ENCODE measurements at places on chromosomes 3 and 15.

DNA sequence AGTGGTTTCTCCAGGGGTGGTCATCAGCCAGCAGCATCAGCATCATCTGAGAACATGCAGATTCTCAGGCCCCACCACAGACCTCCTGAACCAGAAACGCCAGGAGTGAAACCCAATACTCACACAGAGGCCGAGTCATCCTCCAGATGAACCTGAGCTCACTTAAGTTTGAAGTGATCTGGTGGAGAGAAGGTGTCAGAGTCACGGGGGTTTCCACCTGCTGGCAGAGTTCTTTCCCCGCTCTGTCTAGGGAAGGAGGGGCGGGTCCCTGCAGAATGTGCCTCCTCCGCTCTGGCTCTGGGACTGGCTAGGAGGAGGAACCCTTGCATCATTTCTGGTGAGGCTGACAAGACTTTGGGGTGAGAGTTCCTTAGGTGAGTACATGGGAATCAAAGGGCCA, 13.3 kb upstream of the KIF23 start:
- no peak for DNase-seq

GRCh38 chr3:102295756-102296155, 139.1 kb upstream of the ZPLD1 start:
- DNase-seq = no peak

DNA sequence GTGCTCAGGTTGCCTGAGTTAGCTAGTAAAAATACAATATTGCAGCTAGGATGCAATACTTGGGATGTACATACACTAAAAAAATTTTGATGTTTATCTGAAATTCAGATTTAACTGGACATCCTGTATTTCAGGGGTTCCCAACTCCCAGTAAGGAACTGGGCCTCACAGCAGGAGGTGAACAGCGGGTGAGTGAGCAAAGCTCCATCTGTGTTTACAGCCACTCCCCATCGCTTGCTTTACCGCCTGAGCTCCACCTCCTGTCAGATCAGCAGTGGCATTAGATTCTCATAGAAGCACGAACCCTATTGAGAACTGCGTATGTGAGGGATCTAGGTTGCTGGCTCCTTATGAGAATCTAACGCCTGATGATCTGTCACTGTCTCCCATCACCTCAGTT, 285.1 kb upstream of the PROK2 start:
- DNase-seq = no peak

GRCh38 chr15:58440158-58440910, 8.5 kb downstream of the LIPC start:
- DNase-seq = peak; percentile 61

GRCh38 chr15:82177291-82178010, 85.1 kb downstream of the EFL1 start:
- DNase-seq = peak; percentile 65

- peak; percentile 43 for DNase-seq
These were observed 35.2 kb upstream of the RFTN1 start for GRCh38 chr3:16548721-16549120.

GRCh38 chr3:48157950-48158376, 30.3 kb downstream of the CDC25A start:
- peak; percentile 3 for DNase-seq

- no peak for DNase-seq
These were observed 19.9 kb downstream of the NDUFB5 start for GRCh38 chr3:179624451-179624850.

DNA sequence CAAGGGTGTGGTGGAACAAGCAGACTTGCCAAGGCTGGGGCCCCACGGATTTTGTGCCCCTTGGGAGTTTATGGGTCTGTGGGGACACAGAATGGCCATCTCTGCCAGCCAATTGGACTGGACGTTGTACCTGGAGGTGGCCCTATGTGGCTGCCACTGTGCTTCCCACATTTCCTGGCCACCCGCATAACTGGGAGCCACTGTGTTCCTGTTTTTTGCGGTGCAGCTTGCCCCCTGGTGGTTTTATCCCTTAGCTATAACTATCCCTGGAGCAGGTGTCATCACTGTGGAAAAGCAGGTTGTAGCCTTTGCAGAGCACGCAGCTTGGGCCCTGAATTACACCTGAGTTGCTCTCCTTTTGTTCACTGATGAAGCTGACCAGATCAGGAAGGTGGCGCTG, 306.3 kb downstream of the ZPLD1 start:
- no peak for DNase-seq

DNA sequence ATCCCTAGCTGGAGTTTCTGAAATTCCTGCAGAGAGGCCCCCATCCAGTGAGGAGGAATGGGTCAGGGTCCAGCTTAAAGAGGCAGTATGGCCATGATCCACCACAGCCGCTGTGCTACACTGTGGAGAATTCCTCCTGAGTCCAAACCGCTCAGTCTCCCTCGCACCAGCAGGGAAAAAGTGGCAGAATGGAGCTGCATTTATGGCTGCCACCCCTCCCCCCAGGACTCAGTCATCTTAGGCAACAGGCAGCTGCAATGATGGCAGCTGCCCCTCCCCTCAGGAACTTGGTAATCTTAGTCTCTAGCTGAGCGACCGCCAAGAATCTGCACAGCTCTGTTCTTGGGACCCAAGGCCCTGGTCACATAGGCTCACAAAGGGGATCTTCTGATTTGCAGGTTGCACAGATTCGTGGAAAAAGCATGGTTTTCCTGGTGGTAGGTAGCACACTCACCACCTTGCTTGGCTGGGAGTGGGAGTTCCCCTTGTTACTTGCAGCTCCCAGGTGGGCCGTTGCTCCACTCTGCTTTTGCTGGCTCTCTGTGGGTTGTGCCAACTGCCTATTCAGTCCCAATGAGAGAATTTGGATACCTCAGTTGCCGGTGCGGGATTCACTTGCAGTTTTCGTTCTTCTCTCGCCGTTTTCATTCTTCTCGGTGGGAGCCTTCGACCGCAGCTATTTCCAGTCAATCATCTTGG, 204.1 kb downstream of the STXBP5L start:
- DNase-seq = no peak

DNA sequence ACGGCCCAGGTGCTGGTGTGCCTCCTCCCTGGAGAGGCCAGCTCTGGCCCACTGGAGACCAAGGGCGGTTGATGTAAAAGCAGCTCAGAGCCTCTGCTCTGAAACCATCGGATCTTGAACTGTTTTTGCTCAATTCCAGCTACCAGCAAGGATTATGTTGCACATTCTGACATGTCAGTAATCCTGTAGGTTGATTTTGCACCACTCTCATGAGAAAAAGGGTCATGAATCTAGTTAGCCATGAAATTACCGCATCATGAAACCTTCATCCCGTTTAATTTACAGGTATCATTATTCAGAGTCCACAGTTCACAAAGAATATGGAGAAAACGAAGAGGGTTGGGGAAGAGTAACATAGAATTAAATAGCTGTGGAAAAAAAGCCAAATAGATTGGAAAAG, 120.4 kb upstream of the NSMCE3 start:
- DNase-seq = no peak

DNA sequence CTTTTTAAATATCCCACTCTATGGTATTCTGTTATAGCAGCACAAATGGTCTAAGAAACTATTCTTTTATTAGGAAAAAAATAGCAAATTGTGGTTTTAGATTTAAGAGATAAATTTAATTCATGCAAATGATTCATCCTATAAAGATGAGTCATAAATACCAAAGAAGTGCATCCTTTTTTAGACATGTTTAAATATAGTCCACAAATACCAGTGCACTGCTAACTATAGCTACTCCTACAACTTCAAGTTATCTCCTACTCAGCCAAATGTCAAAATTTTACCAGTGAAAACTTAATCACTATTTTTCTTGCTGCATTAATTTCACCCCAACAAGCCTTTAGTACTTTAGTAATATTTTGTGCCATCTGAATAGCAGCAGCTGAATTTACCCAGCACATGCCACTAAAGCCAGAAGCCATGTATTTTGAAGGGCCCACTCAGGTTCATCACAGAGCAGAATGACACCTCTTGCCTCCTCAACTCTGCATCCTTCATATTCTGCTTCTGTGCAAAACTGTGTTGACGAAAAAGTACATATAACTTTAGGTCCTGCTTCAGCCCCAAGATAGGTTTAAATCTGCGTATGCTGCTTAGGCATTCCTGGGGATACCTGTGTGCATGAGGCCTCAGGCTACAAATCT, 24.9 kb downstream of the CX3CR1 start:
- no peak for DNase-seq

GRCh38 chr15:78618490-78618934, 2.3 kb downstream of the CHRNA3 start:
- DNase-seq = peak; percentile 34

DNA sequence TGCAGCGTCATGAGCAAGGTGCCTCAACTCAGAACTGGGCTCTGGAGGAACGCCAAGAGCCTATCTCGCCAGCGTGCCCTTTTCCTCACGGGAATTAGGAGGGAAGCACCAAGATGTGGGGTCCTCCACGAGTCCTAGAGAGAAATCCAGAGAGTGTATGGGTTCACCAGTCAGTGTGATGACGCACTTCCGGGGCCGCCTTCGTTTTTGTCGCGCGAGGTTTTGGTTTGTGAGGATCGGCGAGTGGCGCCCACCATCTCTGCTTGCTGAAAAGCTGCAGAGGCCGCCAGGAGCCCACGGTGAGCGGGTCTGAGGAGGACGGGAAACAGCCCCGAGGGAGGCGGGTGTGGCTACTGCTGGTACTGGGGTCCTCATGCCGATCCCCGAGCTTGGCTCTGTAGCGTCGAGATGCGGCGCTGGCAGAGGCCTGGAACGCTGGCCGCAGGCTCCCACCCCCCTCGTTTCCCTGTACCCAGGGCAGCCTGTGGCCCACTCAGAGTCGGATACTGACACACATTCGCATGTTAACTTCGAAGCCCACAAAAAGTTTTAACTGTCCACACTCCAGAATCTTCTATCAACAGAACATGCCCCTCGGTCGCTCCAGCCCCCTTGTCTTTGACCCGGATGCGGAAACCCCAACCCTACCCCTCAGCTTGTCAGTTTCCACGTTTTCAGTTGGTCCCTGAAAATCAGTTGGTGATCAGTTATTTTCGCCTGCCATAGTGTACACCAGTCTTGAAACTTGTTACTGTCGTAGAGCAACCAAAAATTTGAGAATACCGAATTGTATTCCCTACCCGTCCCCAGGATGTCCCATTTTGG, 30.4 kb downstream of the ZNF662 start:
- DNase-seq = peak; percentile 12

DNA sequence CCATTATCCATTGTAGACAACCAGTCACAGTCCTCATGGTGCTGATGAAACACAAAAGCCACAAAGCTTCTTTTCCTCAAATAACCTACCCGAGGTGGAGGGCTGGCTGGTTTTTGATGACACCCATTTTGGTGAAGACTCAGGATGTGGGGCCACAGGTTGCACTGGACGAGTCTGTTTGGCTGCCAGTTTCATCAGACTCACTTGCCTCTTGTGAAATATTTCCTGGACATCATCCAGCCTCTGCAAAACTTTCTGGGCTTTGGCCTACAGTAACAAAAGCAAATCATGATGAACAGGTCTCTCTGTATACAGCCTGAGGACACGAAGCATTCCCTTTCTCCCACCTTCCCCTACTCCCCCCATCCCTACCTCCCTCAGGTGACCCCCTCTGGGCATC, 42.2 kb downstream of the B3GNT5 start:
- DNase-seq = peak; percentile 21

GRCh38 chr15:58492661-58493397, 61.0 kb downstream of the LIPC start:
- no peak for DNase-seq

GRCh38 chr3:23540600-23540999, 265.2 kb upstream of the UBE2E1 start:
- DNase-seq = no peak

DNA sequence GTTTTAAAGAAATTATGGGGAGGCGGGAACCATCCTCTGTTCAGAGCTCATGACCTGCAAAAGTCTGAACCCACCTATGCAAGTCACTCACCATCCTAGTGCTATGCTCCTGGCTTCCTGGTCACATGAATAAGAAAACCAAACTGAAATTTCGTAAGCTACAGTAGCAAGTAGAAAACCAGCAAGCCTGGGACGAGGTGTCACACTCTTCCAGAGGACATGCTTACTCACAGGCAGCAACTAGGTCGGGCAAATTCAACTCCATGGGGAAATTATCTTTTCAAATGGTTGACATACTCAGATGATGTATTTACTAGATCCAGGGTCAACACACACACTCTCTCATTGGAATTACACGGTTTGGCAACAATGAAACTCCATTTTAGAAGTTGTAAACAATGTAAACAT, 31.3 kb downstream of the LDHAL6B start:
- DNase-seq = no peak

DNA sequence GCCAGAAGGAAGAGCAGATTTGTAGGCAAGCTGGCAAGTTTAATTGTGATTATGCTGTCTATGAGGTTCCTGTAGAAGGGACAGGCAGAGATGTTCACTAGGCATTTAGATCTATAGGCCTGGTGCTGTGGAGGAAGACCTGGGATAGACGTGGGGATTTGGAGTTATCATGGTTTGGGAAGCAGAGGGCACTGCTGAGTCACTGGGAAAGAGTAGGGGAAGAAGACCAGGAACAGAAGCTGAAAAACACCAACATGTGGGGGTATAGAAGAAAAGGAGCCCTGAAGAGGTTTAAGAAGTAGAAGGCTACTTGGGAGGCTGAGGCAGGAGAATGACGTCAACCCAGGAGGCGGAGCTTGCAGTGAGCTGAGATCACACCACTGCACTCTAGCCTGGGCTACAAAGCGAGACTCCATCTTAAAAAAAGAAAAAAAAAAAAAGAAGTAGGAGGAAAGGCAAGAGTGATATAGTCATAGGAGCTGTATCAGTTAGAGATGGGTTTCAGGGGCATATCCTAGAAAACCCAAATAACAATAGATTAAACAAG, 19.3 kb downstream of the GRK7 start:
- DNase-seq = no peak

DNA sequence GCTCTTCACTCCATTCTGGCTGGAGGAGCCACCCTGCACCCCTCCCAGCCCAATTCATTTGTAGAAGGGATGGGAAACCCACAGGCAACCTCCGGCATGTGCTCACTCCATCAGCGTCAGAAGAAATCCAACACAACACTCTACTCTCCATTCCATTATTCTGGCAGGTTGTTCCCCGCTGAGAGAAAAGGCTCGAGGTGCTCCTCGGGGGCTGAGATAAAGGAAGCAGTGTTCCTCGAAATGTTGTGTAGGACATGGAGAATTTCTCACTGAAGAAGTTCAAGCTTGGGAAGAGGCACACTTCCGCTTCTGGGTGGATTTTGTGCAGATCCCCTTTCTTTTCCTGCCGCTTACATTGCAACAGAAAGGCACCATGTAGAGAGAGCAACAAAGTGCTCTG, 355.0 kb upstream of the CFAP20DC start:
- no peak for DNase-seq

- peak; percentile 99 for DNase-seq
These were observed 44.0 kb downstream of the SMAD3 start for GRCh38 chr15:67109141-67110034.

DNA sequence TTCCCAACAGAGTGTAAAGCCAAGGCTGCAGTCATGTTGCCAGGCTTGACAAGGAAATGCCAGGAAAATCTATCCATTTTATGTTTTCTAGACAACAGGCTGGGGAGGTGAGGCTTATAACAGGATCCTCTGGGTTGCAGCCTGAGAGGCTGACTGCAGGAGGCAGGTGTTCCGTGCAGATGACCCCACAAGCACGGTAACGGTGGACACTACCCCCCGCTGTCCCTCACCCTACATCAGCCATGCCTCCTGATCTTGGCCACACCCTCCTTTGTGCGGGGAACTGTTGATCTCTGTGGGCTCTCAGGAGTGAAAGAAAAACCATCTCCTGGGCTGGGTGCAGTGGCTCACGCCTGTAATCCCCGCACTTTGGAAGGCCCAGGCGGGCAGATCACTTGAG, 68.0 kb upstream of the ADPGK start:
- no peak for DNase-seq

All from GM04503 (cell line).